PC-3 (cell line): ENCODE measurements at places on chromosomes 11 and 22. TPM values are rescaled to one million over a fixed set of nuclear protein-coding genes. Genes with fewer than 3 reads are reported as not detected.

The APOBEC3G gene
- total RNA-seq, result 1.3 and 4.4 TPM in 2 replicates

The RFPL2 gene
- not detected in 2 replicates for total RNA-seq

DNA sequence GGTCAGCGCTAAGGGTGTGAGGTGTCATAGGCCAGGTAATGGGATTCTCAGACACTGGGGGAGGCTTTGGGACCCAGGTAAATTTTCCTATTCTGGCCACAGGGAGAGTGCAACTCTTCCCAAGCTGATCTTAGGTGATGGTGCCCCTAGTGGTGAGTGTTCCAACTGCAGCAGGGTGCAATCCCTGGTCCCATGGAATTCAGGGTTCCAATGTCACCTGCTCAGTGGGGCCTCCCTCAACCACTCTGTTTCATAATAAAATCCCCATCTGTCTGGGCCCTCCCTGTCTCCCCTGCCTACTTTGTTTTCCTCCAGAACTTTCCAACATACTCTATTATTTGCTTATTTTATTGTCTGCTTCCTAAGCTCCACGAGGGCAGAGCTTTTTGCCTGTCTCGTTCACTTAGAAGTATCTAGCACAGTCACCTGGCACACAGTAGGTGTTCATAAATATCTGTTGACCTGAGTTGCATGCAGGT, 2.9 kb upstream of the SGSM1 start:
- H3K4me3 ChIP-seq, result no peak overlapping the region
- no peaks in the 10 kb centered on the region for H3K36me3 ChIP-seq
- no peaks in the 10 kb centered on the region for H3K27me3 ChIP-seq
- no peaks in the 10 kb centered on the region for H3K4me1 ChIP-seq

DNA sequence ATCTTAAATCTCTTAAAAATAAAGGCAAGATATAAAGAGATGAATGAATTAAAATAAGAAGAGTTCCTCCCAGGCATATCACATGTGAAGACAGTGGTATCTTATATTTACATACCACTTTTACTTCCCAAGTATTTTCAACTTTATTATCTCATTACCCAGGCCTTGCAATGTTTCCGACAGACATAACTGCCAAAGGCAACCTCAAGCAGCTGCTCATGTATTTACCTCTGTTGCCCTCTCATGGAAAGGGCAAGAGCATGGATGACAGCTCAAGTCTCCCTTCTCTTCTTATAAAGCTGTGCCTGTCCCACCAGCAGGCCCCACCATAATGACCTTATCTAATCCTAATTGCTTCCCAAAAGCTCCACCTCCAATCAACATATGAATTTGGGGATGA, 894.2 kb downstream of the NTM start:
- H3K4me3 ChIP-seq, result no peak overlapping the region
- DNase-seq, result no peak
- H3K27ac ChIP-seq, result no peak overlapping the region

The JAML gene
- not detected in 2 replicates for total RNA-seq

The CREBZF gene
- 75.0 and 114 TPM in 2 replicates for total RNA-seq

The APOA5 gene
- total RNA-seq, result not detected in 2 replicates
